ENCODE measurements at places on chromosomes 7 and 10. TPM values are rescaled to one million over a fixed set of nuclear protein-coding genes. Genes with fewer than 3 reads are reported as not detected.
A peak's percentile ranks its signal among the peaks of the same experiment; 100 is the strongest.

GRCh38 chr10:29823553-29824080 lies 188.8 kb upstream of the SVIL start:
- H3K27me3 ChIP-seq, result no peaks in the 10 kb centered on the region
- no peaks in the 10 kb centered on the region for H3K4me1 ChIP-seq
- no peaks in the 10 kb centered on the region for H3K36me3 ChIP-seq
- no peak overlapping the region for H3K27ac ChIP-seq

GRCh38 chr7:116726713-116727431 lies 54.9 kb downstream of the MET start:
- peak overlapping the region; percentile 36 for H3K27ac ChIP-seq
- H3K4me1 ChIP-seq, result peaks cover 40% of the 10 kb centered on the region
- H3K4me3 ChIP-seq, result no peak overlapping the region
- no peaks in the 10 kb centered on the region for H3K27me3 ChIP-seq

GRCh38 chr10:12946372-12946771 lies 55.1 kb downstream of the CCDC3 start:
- no peaks in the 10 kb centered on the region for H3K4me1 ChIP-seq
- DNase-seq, result peak; percentile 26
- no peaks in the 10 kb centered on the region for H3K36me3 ChIP-seq
- H3K4me3 ChIP-seq, result no peak overlapping the region
- H3K27me3 ChIP-seq, result no peaks in the 10 kb centered on the region

Gene HTRA1
- 4.3 TPM for total RNA-seq
